ENCODE measurements at places on chromosomes 4 and X.

- no peak for DNase-seq
Measured at GRCh38 chr4:82776925-82777542, 21.6 kb downstream of the SCD5 start.

- no peak for DNase-seq
Measured at GRCh38 chr4:56655627-56656345, 25.3 kb downstream of the HOPX start.

- DNase-seq = no peak
Measured at GRCh38 chr4:5256421-5256820, 205.1 kb downstream of the STK32B start.

GRCh38 chrX:12440246-12440645, 302.0 kb downstream of the FRMPD4 start:
- no peak for DNase-seq

- DNase-seq = no peak
Measured at GRCh38 chr4:156493858-156494257, 477.7 kb downstream of the PDGFC start.

DNA sequence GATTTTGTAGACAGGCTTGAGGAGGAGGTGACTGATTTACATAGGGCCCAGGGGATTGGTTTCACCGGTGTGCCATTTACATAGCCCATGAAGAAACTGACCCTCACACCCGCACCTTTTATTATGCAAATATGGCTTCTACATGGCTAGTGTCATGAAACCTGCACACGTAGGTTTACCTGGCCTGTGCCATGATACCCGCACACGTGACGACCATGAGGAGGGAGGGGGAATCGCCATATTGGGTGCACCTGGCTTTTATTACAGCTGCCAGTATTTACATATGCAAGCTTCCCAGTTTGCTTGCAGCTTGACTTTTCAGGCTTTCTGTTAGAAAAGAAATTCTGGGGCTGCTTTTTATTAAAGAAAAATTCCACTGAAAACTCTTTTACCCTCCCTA, 359.7 kb downstream of the ADAM29 start:
- no peak for DNase-seq

DNA sequence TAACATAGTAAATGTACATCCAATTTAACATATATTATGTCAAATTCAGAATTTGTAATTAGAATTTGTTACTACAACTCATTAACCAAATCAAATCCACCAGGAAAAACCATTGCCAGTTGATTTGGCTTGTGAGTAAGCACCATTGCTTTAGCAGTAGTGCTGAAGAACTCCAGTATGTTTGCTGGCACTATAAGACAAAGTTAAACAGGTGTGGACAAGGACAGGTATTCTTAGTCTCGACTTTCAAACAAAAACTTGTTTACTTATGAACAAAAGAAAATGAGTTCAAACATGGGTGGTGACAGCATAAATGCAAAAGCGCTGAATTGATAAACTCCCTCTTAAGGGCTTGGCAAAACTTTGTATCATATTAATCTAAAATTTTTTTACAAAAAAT, 1.3 kb upstream of the ADH7 start:
- DNase-seq = no peak

DNA sequence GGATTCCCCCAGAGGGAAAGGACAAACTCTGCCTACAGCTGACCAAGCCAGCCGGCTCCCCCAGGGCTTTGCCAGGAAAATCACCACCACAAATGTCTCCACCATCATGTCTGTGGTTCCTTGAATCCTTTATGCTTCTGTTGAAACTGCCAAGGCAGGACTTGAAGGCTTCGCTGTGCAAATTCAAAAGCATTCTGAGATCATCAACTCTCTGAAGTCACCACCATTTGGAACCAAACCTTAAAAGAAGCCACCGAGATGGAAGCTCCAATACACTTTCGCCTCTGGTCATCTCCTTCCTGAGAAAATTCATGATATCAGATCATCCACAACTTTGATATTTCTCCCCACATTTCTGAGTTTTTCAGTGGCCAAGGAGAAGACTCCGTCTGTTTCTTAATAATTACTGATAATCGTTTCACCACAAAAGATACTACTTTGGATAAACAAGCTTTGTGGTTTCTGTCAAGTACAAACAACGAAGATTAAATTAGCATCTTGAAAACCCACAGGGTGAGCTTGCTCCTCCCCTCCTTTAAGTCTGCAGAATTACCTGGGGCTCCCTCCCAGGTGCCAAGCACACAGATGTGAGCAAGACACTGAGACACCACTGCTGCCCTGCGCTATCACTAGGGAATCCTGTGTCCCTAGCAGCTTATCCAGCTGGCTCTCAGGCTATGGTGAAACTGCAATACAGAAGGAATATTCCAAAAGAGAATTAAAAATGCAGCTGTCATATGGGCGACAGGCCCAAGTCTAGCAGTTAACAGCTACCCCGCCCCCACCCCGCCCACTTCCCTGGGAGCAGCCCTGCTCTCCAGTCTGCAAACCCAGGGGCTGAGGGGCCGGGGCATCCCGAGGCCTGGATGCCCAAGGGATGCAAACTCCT, 125.0 kb upstream of the TBL1X start:
- DNase-seq = no peak

DNA sequence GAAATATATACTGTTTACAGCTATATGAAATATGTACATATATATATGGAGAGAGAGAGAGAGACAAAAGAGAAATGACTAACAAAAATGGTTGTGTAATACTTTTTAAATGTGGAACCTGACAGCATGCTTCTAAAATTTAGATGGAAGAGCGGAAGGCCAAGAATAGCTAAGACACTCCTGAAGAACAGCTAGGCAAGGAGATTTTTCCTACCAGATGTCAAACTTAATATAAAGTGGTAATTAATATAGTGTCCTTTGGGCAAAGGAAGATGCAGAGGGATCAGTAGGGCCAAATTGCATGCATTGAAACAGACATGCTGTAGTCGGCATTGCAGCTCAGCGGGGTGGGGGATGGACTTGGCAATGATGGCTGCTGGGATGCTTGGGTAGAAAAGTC, 45.2 kb downstream of the ADD1 start:
- DNase-seq = peak; percentile 31

GRCh38 chr4:138032222-138032621, 209.9 kb downstream of the SLC7A11 start:
- no peak for DNase-seq

- DNase-seq = no peak
Measured at GRCh38 chrX:120446498-120446897, 22.6 kb downstream of the LAMP2 start.

- DNase-seq = peak; percentile 5
Measured at GRCh38 chr4:141684785-141685184, 48.4 kb downstream of the IL15 start.

DNA sequence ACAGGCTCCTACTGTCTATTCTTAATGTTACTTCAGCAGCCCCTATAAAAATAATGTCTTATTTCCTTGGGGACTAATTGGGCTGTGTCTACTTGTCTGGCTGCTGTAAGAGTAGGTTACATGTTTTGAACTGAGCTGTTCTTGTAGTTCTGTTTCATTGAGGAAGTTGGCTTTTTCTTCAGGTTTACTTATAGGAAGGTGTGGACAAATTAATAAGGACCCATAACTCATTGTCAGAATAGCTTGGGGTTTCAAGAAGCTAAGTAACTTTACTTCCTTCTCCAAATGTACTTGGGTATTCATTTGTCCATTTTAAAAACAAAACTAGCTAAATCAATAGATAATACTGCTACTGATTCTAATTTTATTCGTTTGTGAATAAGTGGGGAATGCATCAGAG, 487.2 kb downstream of the FAT4 start:
- DNase-seq = no peak

DNA sequence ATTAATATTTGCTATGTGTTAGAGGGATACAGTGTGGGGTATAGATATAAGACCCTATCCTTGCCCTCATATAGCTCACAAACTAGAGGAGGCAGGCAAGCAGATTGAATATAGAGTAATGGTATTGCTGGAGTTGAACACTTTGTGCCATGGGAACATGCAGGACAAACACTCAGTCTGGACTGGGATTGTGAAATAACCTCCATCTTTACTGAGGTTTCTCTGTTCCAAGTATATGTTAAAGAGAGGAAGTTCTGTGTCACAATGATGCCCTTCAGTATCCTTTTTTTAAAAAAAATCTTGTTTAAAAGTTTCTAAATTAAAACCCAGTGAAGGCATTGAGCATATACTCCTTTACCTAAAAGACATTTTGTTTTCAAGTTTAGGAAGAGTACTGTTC, 8.7 kb downstream of the FABP2 start:
- no peak for DNase-seq

- DNase-seq = no peak
Measured at GRCh38 chrX:119759248-119759766, 919 bp downstream of the SOWAHD start.

- DNase-seq = no peak
Measured at GRCh38 chrX:155179346-155179997, 36.8 kb upstream of the VBP1 start.

DNA sequence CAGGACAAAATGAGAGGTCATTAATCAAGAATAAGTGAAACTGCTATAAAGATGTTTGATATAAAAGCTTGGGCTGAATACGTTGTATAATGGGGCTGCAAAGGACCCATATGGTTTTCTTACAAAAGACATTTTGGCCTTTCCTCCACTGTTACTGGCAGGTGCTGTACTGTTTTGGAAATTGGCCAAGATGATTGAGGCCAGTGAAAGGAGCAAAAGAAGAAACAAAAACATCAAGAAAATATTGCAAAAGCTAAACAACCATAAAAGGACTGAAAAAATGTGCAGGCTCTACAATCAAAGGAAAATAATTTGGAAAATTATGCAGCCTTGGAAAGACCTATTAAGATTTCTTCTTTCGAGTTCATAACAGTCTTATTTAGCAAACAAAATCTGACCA, 222.2 kb upstream of the PPP1R2C start:
- no peak for DNase-seq

- no peak for DNase-seq
Measured at GRCh38 chr4:1150875-1151274, 21.5 kb downstream of the SPON2 start.

DNA sequence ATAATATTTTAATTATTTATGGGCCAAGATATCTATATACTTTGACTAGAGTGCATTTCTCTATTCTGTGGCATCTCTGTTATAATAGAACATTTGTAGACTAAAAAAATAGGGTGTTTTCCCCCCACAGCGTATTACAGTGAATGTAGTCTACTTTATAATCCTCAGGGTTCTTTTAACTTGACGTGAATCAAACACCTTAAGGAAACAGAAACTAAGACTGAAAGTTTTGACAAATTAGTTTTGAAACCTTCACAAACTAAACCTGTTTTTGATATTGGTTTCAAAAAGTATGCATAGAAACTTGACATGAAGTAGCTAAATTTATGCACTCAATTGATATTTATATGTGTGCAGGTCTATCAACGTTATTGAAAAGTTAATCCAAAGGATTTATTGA, 1963.1 kb upstream of the TENM3 start:
- no peak for DNase-seq

DNA sequence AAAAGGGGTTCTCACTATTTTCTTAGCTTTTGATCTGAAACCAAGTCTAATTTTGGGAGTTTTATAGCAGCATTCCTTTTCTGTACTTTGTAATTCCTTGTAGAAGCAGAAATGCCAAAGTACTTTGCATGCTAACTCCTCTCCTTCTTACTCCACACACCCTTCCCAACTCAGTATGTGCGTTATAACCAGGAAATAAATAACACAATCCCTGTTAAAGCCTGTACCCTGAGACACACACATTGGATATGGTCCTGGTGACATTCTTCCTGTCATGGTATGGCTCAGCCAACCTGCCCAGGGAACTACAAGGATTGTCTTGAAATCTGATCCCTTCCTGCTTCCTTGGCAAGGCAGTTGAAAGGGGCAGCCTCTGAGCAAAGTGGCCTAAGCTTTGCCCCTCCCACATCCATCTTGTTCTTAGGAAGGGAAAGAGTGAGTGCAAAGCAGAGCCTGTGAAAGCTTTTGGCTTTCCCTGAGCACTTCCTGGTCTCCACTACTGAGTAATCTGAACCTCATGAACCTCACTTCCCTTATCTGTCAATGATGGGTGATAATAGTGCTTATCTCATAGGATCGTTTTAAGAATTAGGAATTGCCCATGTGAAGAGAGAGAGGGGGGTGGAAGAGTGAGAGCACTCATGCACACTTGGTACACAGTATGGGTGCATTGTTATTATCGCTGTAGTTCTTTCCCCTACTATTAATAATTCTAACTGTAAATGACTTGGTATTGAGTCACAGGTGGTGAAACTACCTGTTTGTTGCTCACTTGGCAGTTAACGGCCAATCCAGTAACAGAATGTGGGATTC, 109.3 kb downstream of the AFF2 start:
- DNase-seq = peak; percentile 30

GRCh38 chrX:132258509-132258908, 39.3 kb upstream of the RAP2C start:
- DNase-seq = no peak

GRCh38 chr4:124278477-124278876, 434.1 kb downstream of the ANKRD50 start:
- no peak for DNase-seq

GRCh38 chrX:117972711-117973109, 143.9 kb downstream of the KLHL13 start:
- DNase-seq = no peak

GRCh38 chr4:113708250-113708649, 53.3 kb downstream of the CAMK2D start:
- no peak for DNase-seq

GRCh38 chrX:114906984-114907510, 110.4 kb downstream of the IL13RA2 start:
- no peak for DNase-seq

DNA sequence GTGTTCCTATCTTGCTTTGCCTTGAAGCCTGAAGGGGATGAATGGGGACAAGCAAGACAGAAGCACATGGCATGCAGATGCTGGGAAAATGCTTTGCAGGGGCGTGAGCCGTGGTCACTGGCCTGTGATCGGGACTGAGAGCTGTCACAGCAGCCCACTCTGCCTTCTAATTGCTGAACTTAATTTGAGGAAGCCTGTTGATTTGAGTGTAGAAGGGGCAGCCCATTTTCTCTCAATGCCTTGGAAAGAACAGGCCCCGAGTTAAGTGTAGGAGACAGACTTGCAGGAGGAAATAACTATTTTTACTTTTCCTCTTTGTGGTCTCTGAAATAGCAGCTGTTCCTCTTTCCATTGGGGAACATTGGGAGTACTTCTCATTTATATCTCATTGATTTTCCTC, 26.1 kb upstream of the TBC1D1 start:
- DNase-seq = peak; percentile 87

DNA sequence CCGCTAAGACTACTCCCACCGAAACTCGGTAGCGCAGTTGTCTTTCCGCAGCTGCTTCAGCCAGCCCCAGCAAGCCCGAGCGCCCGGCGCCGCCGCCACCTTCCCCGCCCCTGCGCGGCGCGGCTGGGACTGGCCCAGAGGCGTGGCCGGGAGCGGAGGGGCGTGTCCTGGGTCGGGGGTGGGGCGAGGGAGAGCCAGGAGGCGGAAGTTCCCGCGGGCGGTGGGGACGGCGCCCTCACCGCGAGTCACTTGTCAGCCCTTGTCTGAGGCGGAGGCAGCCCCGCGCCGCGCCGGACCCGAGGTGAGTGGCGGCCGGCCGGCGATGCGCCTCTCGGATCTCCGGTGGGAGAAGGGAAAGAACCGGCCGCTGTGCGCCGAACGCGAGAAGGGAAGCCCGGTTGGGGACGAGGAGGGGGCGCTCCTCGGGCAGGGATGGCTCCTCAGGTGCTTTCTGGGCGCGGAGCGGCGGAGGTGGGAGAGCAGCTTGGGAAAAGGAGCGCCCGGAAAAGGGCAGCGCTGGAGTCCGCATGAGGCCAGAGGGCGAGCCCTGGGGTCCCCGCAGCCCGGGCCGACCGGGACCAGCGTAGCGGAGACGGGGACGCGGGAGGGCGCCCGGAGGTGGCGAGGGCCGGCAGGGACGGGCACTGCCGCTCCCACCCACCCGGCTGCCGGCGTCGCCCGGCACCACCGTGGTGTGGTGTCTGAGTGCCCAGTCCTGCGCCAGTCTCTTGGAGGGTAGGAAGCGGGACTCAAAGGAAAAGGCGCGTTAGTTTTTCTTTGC, at the start of gene PDLIM5:
TSS of gene PDLIM5 (plus strand) at position 248 of the 781 bp plus-strand sequence. CDS start 3,347 bp downstream, outside the sequence.
- peak; percentile 96 for DNase-seq
